ENCODE measurements at places on chromosomes 16 and 17.

- no peak for DNase-seq
Observed at GRCh38 chr17:17848311-17849082, 11.7 kb upstream of the SREBF1 start.

DNA sequence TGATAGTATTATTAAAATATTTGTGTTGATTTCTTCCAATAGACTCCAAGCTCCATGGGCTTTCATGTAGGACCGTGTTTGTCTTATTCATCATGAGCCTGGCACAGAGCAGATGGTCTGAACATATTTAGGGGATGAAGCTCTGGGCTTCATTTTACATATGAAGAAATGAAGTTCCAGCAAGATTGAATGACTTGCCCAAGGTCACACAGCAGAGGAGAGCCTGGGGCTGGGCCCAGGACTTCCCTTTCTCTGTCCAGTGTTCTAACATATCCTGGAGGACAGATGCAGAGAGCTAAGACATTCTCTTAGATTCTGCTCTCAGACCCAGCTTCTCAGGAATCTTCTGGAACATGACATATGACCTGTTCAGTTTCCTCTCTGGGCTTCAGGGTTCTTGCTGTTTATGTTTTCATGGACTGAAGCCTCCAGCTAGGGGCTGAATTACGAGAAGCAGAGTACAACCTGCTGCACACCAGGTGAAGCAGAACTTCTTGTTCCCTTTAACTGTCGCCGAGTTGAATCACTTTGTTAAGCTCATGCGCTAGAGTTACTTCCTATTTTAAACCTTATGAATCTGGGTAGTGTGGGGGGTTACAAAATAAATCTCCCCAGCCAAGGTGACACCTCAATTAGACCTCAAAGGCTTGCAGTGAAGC, 53.6 kb downstream of the GPRC5B start:
- no peak for DNase-seq

DNA sequence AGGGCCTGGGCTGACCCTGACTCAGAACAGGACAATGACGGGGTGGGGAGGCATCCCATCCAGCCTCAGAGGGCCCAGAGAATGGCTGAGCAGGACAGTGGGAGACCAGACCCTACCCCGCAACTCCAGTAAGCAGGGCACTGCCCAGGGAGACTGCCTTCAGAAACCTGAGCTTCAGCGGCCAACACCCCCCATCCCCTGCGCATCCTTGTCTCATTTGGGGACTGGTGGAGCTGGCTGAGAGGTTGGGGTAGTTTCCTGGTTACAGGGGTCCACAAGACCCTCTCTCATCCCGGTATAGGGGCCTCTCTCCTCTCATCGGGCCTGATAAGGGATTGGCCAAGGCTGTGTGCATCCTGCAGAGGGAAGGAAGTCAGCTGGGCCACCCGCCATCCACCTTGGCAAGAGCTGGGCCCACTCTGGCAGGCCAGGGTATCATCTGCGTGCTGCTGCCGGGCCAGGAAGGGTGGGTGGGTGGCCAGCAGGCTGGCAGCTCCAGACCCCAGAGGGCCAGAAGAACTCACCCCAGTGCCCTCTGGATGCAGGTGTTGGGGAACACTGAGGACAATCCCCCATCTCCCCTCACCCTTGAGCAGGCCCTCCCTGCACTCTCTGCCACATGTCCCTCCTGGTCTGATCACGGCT, 229.1 kb downstream of the KATNIP start:
- DNase-seq: no peak

DNA sequence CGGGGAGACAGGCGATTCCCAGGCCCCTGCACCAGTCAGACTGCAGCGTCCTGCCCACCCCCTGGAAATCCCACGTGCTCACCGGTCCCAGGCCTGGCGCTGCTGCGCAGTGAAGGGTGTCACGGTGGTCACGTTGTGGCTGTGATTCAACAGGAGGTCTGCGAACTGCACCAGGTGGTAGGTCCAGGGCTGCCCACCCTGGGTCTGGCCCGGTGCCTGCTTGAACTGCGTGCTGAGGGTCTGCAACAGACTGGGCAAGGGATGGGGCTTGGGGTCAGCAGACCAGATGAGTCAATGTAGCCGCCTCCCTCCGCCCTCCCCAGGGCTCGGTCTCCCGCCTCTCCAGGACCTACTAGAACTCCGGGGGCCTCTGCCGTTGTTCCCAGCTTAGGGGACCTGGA, 7.1 kb downstream of the MYBBP1A start:
- DNase-seq: no peak

- DNase-seq: no peak
Observed at GRCh38 chr17:8041249-8041928, 2.5 kb downstream of the ALOX15B start.

- DNase-seq: no peak
Observed at GRCh38 chr17:9170853-9171252, 149.5 kb downstream of the NTN1 start.

- DNase-seq: no peak
Observed at GRCh38 chr16:49693445-49693844, 162.5 kb downstream of the ZNF423 start.

- peak; percentile 57 for DNase-seq
Observed at GRCh38 chr17:51860954-51861561, 297.5 kb downstream of the CA10 start.

- no peak for DNase-seq
Observed at GRCh38 chr16:79269211-79269863, 331.2 kb downstream of the MAF start.

- no peak for DNase-seq
Observed at GRCh38 chr16:6484081-6484480, 848.6 kb upstream of the RBFOX1 start.

DNA sequence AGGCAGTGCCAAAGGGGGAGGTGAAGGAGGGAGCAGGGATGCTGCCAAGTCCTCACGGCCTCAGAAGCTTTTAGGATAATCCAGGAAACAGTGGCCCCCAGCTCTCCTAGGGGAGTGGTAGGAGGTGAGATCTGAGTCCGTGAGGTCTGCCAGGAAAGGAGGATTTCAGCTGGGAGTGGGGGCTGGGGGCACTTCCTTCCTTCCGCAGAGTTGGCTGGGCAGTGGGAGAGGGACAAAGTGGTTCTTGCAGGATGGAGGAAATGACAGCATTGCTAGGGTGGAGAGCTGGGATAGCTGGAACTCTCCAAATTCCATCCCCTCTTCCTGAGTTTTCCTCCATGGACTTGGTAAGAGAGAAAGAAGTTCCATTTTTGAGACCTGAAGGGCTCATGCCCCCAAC, 4.8 kb upstream of the SP6 start:
- DNase-seq: no peak

DNA sequence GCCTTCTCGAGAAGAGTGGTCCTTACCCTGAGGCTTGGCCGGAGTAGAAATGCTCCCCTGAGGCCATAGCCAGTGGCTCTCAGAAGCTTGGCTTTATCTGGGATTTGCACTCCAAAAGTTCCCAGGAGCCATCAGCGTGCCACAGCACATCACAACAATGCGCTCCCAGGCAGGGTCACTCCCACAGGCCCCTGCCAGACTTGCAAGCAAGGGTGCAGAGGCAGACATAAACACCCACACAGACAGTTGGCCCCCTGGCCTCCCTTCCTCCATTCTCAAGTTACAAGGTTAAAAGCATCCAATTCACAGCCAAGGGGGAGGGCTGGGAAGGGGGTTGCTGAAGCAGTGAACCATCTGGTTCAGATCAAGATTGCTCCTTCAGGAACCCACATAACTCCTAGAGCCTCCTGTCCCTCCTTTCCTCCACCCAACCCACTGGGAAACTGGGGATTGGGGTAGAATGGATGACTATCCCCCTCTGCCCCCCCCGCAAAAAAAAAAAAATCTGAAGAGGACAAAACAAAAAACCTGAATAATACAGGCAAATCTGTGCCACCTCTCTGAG, 1.8 kb downstream of the ST3GAL2 start:
- no peak for DNase-seq

DNA sequence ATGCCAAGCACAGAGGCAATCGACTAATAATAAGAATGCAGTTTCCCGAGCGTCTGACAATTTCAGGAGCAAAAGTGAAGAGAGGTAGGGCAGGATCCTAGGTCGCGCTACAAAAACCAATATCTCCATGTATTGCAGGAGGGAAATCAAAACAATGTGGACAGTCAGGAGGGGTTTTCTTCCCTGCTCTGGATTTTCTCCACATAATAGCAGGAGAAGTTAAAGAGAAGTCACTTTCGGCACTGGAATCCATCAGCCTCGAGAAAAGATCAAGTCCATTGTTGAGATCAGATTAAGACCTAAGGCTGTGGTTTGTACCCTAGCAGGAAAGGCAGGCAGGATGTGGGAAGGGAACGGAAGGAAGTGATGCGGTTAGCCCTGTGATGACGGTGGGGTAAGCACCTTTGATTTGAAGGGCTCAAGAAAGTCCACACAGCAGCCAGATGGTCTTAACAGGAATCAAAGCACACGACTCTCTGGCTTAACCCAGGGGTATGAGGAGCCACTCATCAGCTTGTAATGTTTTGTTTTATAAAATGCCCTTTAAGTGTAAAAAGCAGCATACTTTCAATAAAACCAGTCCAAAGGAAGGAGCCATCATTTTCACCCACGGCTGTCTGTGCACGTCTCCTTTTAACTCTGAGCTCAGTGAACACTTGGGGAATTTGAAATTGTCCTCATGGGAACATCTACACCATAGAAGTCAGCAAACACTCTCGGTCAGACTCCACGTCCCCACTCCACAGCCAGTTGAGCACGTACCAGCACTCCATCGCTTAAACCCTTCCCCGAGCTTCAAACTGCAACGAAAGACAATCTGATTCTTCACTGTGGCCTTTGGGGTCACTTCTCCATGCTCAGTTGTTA, 15.8 kb upstream of the AKTIP start:
- no peak for DNase-seq

DNA sequence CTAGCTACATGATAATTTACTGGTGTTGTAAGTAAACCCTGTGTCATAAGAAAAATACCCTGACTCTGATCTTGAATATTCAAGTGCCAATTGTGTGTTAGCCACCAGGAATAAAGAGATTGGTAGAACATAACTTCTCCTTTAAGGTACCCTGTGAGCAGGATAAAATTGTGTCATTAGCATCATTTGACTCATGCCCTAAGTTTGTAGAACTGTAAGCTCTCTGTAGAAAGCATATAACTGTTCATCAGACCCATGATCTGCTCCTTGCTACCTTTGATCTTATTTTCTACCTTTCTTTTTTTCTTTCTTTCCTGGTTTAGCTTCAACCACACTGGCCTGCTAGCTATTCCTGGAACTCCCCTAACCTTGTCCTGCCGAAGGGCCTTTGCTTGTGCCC, 35.8 kb downstream of the PTRH2 start:
- no peak for DNase-seq

GRCh38 chr16:7964167-7964566, 626.1 kb downstream of the TMEM114 start:
- DNase-seq: no peak

DNA sequence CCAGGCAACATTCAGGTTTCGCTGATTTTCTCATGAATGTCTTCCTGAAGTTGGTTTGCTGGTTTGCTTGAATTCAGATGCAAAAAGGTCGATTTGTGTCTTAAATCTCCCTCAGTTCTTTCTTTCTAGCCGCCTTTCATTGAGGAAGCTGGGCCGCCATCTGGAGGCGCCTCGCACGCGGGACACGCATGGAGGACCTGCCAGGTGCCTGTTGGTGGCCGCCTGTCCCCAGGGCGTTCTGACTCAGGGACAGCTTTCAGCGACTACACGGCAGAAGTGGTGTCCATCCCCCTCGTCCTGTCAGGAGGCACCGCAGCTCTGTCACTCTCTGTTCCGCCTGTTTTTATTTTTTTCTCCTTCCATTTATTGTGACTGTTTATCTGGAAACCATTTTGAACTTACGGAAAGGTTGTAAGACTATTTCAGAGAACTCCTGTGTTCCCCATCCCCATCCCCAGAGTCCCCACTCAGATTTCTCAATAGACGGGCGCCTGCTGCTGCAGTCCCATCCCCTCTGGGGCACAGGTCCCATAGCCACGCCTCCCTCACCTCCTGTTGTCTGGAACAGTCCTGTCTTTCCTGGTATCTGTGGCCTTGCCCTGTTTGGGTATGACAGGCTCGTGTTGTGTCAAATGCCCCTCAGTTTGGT, 33.2 kb downstream of the COX4I1 start:
- no peak for DNase-seq

GRCh38 chr17:31431098-31431851, 39.8 kb downstream of the RAB11FIP4 start:
- DNase-seq: no peak

DNA sequence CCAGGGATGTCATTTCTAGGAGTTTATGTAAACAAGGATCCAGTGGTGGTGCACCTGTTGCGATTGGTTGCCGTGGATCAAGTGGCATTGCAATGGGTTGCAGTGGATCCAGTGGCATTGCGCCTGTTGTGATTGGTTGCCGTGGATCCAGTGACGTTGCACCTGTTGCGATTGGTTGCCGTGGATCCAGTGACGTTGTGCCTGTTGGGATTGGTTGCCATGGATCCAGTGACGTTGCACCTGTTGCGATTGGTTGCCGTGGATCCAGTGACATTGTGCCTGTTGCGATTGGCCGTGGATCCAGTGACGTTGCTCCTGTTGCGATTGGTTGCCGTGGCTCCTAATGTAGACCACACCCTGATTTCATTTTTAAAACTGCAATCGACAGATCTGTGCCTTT, 56.2 kb upstream of the CRISPLD2 start:
- no peak for DNase-seq

DNA sequence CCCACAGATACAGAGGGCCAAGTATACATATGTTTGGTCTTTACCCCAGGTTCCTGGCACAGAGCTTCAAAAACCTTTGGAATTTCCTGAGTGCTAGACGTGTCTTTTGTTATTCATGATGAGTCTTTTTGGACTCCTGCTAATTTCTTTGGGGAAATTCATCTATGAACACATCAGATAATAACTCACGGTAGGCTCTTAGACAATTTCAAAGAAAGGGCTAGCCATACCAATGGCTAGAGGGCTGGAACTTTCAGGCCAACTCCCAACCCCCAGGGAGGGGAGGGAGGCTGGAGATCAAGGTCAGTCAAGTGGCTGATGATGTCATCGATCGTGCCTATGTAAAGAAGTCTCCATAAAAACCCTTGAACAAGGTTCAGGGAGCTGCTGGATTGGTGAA, 101.9 kb downstream of the STX8 start:
- DNase-seq: no peak

DNA sequence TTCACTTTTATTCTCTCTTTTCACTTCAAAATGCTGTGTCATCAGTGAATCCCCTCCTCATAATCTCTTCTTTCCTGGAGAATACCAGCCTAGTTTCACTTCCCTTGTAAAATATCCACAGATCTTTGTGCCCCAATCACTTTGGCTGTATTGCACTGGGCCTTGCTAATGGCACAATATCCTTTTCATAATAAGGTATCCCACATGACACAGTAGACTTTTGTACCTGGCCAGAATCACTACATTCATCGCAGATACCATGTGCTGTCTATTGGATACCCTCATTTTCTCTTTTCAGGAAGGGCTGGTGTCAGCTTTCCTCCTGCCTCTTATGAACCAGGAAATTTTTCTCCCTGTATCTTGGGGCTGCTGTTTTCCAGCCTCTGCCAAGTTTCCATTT, 25.7 kb upstream of the TOX3 start:
- DNase-seq: no peak

GRCh38 chr17:70478902-70479301, 309.6 kb downstream of the KCNJ2 start:
- no peak for DNase-seq
